ENCODE measurements at places on chromosomes 7 and 10.

GRCh38 chr10:73287441-73287840, 35.0 kb upstream of the MRPS16 start:
- DNase-seq, result no peak

DNA sequence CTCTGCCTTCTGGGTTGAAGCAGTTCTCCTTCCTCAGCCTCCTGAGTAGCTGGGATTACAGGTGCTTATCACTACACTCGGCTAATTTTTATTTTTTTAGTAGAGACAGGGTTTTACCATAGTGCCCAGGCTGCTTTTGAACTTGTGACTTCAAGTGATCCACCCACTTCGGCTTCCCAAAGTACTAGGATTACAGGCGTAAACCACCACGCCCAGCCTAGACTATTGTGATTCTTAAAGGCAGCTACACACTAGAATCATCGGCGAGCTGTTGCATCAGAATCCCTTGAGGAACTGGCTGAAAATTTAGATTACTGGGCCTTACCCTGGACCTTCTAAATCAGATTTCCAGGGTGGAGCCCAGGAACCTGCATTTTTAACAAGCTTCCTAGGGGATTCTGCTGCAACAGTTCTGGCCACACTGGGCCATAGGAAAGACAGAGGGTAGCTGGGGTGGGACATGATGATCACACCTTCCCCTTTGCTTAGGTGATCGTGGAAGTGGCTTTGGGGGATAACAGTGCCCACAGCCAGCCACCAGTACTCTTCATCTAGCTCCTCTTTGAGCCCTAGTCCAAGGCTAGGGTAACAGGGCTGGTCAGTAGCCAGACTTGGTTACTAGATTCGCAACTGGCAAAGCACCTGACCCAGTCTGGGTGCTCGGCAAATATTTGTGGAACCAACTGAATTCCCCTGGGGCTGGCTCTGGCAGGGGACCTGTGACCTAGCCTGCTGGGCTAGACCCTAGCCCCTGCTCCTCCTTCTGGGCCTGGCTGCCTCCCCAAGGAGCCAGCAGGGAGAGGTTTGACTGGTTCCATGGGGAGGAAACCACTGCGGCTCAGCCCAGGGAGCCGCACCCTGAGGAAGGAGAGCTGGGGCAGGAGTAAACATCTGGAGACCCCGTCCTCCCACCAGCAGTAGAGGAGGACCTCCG, 67.1 kb upstream of the DUSP5 start:
- DNase-seq, result peak; percentile 25

GRCh38 chr7:1512781-1513656, 8.8 kb upstream of the INTS1 start:
- peak; percentile 71 for DNase-seq

DNA sequence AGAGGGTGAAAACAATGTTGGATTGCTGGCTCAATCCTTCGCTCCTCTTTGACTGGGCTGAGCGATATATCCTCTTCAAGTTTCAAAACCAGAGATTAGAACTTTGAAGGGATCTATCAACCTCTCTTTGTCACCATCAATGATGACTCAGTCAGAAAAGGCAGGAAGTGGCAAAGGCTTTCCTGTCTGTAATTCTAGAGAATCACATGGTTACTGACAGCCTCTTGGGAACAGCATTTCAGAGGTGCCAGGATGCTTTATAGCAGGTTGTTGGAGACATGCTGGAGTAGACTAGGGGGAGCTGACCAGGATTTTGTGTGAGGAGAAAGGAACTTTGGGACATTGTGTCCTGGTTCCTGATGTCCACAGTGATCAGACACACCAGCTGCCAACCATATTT, 81.3 kb downstream of the PRKCQ start:
- no peak for DNase-seq

GRCh38 chr10:97852277-97852676, 2.6 kb downstream of the GOLGA7B start:
- DNase-seq, result no peak

DNA sequence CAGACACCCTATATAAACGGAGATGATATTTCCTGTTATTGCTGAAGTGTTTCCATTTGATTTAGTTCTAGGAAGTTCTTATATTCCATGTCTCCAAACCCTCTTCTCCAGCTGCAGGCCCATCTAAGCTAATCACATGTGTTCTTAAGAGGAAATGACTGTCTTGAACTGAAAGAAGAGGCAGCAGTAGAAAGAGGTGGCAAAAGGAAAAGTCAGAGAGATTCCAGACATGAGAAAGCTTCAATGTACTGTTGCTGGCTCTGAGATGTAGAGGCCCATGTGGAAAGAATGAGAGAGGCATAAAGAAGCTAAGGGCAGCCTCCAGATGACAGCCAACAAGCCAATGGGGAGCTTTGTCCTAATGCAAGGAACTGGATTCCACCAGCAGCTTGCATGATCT, 287.2 kb downstream of the GFRA1 start:
- no peak for DNase-seq

DNA sequence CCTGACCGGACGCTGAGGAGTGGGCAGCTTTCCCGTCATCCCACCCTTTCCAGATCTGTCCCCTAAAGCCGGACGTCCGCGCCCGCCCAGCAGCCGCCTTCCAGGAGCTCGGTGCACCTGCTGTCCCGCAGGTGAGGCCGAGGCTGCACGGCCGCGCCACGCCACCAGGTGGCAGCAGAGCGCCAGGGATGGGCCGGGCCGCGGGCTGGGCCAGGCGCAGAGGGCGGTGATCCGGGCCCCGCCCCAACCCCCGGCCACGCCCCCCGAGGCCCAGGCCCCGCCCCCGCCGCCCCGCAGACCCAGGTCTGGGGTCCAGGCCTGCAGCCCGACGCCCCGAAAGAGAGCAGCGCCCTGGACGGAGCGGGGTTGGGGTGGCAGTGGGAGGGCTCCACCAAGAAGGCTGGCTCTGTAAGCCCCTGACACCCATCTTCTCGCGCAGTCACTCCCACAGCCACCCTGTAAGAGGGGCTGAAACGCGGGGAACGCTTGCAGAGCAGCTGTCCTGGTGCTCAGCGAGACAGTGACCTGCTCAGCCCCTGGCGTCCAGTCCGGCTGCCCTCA, 32.2 kb downstream of the FOXL3 start:
- DNase-seq, result peak; percentile 95

- DNase-seq, result no peak
These were observed 54.2 kb downstream of the ABI1 start for GRCh38 chr10:26806557-26806956.

DNA sequence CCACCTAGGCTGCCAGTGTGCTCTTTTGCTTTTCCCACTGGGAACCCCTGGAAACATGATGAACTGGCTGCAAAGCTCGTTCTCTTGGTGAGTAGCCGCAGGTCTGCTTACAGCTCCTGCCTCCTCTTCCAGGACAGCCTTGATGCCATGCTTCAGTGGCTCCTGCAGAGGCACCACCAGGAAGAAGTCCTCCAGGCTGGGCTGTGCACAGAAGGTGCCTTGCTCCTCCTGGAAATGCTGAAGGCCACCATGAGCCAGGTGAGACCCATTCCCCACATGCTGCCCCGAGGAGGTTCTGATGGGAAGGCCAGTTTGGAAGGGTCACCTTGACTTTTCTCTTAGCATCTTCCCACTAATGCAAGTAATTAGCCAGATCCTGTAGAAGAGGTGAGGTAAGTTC, 125.8 kb downstream of the LRRC18 start:
- DNase-seq, result no peak

- no peak for DNase-seq
These were observed 44.2 kb downstream of the ZMIZ1 start for GRCh38 chr10:79112881-79113431.

DNA sequence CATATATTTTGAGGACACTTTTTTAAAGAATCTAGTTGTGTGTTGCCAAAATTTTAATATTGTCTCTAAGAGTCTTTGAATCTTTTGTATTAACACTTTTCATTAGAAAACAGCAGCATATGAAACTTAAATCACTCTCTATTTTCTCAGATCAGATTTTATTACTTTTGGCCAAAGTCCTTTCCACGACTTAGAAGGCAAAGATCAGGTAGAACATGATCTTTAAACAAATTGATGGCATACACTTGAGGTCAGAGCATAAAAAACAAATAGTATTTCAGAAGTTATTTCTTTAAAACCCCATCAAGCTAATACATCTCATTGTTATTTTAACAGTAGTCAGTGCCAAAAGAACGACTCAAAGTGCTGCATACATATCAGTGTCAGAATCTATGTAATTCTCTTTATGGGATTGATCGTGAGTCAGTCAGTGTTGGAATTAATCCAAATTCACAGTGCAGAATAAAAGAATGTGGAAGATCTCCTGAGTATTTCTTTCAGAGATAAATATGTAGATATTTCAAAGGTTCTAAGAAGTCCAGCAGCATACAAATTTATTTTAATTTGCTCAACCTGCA, 9.6 kb upstream of the AGMO start:
- DNase-seq, result no peak

GRCh38 chr7:117210397-117210796, 112.5 kb downstream of the WNT2 start:
- no peak for DNase-seq

GRCh38 chr10:62166331-62167131, 102.1 kb downstream of the RTKN2 start:
- no peak for DNase-seq

- DNase-seq, result no peak
These were observed 4.4 kb upstream of the MNX1 start for GRCh38 chr7:157014635-157015555.

GRCh38 chr10:63757067-63757466, 235.9 kb downstream of the REEP3 start:
- DNase-seq, result no peak

GRCh38 chr7:44798649-44799305, 2.3 kb downstream of the PPIA start:
- DNase-seq, result no peak

- DNase-seq, result no peak
These were observed 152.6 kb downstream of the PKD1L1 start for GRCh38 chr7:47795631-47796030.

DNA sequence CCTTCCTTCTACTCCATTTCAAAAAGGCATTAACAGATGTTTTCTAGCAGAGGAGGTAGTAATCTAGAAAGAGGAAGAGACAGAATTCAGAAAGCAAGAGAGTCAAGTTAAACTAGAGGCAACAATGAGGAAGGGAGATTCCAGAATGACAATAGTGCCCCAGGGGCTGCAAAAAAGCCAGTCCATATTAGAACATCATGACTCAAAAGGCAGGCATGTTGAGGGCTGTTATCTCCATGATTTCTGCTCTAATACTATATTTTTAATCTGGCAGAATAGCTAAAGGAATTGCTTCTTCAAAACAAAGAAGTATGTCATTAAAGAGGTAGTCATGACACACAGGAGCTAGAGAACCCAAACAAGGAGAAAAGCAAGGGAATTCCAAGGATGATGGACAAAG, 599.6 kb downstream of the INHBA start:
- no peak for DNase-seq

GRCh38 chr7:112083776-112084355, 122.3 kb downstream of the DOCK4 start:
- no peak for DNase-seq

DNA sequence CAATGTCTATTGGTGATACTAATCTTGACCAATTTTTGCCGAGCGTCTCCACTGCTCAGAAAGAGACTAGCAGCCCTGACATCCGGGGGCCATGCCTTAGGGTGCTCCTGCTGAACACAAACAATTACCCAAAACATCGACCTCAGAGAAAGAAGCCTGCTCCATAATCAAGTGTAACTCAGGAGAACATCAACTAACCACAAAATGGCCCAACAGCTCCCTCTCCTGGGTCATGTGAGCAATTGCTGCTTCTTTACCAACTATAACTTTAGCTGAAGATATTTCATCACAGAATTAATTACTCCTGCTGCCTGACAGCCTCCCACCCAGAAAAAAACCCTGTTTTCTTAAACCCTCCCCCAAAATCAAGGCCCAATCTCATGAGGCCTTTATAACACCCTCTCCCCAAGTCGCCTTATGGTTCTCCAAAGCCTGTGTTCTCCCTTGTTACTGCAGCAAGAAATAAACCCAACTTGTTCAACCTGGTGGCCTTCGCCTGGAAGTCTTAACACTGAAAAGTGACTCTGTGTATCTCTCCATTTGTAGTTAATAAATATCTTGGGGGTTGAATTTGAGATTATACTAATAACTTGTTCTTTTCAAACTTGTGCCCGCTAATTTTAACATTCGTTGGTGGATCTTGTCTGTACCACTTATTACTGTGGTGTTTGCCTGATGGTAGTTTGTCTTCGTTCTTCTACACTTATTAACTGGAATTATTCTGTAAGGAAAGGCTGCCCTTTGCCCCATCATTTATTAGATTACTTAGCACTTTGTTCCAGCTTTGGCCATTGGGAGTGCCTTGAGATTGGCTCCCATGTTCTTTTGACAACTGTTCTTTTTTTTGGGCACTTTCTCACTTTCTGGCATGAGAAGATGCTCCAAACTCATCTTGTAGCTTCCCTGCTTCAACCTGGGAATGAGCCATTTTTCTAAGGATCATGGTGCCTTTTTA, 21.2 kb upstream of the RAMP3 start:
- peak; percentile 65 for DNase-seq

DNA sequence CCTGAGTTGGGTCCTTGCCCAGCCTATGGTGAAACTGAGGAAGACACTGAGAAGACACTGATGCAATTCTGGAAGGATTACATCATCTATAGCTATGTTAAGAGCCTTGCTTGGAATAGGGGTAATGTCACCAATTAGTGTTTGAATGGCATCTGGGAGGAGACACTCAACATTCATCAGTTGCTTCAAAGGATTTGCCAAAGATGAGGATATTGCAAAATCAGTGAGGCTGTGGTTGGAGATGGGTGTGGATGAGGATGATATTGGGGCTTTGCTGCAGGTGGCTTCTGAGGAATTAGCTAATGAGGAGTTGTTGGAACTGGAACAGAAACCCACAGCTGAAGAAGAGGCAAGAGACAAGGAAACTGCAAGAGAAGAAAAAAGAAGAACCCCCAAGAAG, 146.7 kb upstream of the SP4 start:
- no peak for DNase-seq

- no peak for DNase-seq
These were observed 733.0 kb downstream of the CCSER2 start for GRCh38 chr10:85061401-85061800.

- DNase-seq, result no peak
These were observed 3.6 kb downstream of the PLAC9 start for GRCh38 chr10:80136134-80136571.

- peak; percentile 80 for DNase-seq
These were observed 166.1 kb downstream of the ST7 start for GRCh38 chr7:117119192-117119924.

GRCh38 chr7:130114374-130114773, 44.0 kb downstream of the KLHDC10 start:
- DNase-seq, result no peak

GRCh38 chr10:110353244-110354119, 48.8 kb upstream of the SMNDC1 start:
- peak; percentile 62 for DNase-seq
